T-helper 9 cell (primary cell): ENCODE measurements at places on chromosomes 6 and 20.

- DNase-seq, result no peak
These were observed 26.1 kb downstream of the SPATA2 start for GRCh38 chr20:49889001-49889934.

DNA sequence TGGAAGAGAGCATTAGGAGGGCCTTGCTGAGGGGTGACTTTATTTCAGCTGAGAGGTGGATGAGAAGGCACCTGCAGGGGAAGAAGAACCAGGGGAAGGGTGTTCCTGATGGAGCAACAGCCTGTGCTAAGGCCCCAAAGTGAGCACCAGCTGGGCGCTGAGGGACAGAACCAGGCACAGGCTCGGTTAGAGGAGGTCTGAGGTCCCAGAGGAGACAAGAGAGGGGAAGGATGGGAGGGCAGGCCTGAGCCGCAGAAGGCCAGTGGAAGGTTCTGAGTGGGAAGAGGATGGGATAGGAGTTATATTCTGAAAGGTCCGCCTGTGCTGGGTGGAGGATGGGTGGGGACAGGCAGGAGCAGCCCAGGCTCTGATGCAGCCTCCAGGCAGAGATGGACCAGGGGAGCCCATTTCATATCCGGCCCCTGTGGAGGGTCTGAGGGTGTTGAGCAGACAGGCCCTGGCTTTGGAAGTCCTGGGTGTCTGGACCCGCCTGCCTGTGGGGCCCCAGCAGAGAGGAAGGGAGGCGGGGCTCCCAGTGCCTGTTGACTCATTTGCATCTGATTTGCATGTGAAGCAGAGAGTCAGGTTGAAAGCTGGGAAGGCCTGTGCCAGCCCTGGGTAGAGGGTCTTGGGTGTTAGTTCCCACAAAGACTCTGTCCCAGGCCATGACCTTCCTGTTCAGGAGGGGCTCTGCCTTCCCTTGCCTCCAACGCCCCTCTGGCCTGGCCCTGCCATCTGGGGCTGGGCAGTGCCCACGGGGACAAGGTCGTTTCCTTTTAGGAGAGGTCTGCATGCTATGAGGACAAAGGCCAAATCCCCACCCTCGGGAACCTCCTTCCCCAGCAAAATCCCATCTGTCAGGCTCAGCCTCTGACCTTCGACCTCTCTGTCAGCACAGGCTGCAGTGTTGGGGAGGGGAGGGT, 10.6 kb upstream of the FAM110A start:
- DNase-seq, result no peak

DNA sequence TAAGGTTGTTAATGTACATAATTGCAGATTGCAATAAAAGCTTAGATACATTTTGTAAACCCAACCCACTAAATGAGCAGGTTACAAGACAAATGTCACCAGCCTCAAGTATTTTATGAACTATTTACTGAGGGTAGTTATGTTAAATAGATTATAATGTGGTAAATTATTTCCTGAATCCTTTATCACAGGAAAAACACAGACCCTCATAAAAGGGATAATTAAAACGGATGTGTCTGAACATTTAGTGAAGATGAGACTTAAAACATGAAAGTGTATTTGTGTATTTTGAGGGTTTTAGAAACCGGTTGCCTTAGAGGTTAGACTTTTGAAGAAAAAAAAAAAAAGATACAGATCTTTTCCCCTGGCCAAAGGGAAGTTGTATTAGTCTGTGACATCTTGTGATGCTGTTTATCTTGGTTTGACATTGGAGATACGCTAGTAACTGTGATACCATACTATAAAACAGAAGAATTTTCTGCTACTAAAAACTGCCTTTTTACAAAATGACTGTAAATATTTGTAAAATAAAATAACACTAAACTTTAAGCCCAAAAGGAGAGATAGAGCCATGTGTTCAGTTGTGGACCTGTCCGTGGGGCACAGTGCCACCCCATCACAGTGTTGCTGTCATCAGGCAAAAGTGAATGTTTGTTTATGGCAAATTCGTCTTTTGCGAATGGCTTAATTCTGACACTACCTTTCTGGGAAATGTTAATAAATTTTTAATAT, 9.7 kb downstream of the DYNLT1 start:
- no peak for DNase-seq

DNA sequence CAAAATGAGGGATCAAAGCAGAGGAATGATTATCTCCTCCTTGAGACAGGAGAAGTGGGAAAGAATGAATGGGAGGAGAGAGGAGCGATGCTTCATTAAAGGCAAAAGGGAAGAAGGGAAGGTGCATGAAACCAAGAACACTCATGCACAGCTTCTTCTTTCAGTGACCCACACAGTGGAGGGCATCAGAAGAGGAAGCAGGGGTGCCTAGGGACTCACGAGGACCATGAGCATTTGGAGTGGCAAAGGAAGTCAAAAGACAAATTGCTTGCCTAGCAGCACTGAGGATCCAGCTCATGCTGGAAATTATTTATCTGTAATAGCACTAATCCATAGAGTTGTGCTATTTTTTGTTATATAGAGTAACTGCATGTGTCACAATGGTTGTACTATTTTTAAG, 66.1 kb downstream of the SMLR1 start:
- DNase-seq, result no peak

DNA sequence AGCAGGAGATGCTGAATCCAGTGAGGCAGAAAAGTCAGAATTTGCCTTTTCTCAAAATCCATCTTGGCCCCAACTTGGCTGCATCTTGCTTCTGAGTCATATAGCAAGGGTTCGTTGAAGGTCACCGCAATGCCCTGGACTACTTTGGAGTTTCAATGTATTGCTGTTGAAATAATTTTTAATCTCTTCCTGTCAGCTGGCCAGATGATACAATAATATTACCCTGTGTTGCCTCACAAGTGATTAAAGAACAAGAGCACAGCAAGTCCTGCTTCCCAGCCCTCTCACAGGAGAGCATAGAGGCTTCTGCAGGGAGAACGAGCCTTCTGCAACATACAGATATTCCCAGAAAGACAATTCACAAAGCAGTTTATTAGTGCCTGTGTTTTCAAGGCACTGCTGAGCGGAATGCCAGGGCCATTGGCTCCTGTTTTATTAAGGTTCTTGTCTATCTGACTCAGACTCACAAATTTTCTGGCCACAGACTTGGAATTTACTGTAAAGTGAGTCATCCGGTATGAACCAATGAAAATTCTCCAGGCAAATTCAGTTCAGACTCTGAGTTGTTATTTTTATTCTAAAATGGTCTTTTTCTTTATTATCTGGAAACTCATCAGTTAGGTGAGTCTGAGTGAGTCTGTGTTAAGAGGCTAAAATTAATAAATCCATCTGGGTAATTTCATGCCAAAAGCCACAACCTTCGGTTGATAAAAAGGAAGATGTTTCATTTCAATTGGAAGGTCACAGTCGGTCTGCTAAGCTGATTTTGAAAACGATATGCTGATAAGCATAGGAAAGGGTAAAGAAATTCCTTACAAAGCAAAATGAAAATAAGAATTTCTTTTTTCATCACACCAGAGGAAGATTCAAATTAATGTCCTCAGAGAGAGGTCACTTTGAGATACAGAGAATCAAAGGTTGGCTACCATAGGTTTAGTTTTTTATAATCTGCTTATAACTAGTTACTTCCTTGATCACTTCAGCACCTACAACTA, 289.4 kb upstream of the STXBP5 start:
- DNase-seq, result no peak

DNA sequence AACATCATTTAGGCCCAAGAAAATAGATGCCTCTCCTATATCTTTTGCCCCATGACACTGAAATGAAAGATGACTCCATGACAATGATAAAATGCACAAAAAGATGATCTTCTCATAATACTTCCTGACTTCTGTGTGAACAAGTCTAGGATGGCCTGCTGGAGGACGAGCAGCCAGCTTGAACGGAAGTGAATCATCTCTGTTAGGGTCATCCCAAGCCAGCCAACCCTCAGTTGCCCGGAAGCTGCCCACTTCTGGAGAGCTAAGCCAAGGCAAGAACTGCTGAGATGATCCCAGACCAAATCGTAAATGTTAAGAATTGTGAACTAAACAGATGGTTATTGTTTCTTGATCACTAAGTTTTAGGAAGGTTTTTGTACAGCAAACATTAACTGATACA, 249.7 kb upstream of the HS3ST5 start:
- no peak for DNase-seq

DNA sequence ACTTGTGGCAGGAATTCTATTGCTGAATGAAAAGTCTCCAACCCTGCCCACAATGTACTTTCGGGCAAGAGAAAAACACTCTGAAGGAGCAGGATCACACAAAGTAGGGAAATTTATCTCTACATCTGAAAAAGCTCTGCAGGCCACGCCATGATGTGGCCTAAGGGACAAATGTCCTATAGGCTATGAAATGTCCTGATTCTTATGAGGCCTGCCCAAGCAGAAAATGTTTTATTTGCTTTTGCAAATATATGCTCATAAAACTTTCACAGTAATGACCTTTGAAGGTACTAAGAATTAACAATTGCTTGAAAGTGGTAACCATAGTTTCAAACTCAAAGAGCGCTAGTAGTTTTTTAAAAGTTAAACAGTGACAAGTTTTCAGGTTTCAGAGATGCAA, 31.0 kb downstream of the SYCP2 start:
- no peak for DNase-seq
